ENCODE measurements at places on chromosomes 12 and 14.
A peak's percentile ranks its signal among the peaks of the same experiment; 100 is the strongest.

- DNase-seq: no peak
These were observed 12.0 kb downstream of the EID3 start for GRCh38 chr12:104315326-104316224.

GRCh38 chr12:22700106-22700505, 75.1 kb downstream of the ETNK1 start:
- no peak for DNase-seq

- DNase-seq: no peak
These were observed 36.4 kb downstream of the DNAH10 start for GRCh38 chr12:123798518-123798917.

DNA sequence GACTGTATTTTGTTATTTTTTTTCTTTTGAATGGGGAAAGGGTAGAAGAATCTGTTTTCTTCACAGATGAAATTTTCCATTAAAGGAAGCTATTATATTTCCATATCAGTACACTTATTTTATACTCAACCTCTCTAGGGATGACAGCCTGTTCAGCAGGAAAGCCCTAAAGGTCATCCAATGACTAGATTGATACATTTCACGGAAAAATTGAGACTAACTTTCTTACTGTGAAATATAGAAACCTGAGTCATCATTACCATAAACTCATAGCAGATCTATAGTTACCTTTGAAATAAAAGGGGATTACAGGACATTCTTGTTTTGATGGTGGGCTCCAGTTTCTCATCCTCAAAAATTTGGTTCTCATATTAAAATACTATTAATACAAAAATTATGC, 36.1 kb upstream of the PTCSC3 start:
- no peak for DNase-seq

DNA sequence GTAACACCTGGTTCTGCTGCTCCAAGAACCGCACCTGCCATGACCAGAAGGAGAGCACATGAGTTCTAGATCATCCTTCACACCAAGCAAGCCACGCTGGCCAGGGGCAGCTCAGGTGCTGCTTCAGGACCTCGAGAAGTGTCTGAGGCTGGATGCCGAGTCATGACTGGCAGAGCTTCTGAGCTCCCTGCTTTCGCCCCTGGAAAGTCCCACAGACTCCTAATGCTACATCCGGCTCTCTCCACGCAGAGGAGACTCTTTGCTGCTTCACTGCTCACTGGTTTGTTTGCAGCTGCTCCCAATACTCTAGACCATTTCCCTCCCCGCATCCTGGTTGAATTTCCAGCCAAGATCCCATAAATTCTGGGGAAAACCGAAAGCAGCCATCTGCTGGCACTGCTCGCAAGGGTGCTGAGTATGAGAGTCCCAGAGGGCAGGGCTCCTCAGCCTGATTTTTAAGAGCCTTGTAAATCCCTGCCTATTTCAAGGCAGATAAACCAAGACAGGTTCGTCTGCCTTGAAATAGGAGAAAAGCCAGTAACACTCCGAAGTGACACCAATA, 1.4 kb downstream of the KRT2 start:
- DNase-seq: no peak

- DNase-seq: no peak
These were observed 22.2 kb downstream of the HSD17B6 start for GRCh38 chr12:56785141-56785865.

DNA sequence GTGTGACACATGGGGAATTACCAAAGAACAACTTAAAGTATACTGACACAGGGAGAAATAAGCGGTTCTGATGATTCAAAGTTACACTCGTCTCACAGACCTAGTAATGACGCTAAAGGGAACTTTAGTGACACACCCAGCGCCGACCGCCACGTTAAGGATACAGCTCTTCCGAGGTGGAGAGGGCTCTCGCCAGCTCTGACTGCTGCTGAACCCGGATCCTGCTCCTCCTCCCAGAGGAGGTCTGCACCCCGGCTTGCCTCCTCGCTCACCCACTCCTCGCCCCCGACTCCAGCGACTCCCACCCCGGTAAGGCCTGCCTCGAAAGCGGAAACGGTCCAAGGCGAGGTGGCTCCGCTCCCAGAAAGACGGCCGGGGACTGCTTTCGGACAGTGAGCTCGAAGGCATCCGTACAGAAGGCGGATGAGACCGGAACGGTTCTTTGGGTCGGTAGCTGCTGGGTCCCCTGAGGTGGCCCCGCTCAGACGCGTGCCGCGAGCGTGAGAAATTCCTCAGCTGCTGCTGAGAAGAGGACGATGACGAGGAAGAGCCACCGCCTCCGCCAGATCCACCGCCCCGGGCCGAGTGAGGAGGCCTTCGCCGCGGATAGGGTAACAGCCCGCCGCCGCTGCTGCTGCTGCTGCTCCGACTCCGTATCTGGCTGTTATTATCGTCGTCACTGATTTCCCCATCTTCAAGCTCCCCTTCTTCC, 643 bp downstream of the ZFC3H1 start:
- DNase-seq: peak; percentile 87

- no peak for DNase-seq
These were observed 53.1 kb upstream of the TMEM233 start for GRCh38 chr12:119540476-119540875.

DNA sequence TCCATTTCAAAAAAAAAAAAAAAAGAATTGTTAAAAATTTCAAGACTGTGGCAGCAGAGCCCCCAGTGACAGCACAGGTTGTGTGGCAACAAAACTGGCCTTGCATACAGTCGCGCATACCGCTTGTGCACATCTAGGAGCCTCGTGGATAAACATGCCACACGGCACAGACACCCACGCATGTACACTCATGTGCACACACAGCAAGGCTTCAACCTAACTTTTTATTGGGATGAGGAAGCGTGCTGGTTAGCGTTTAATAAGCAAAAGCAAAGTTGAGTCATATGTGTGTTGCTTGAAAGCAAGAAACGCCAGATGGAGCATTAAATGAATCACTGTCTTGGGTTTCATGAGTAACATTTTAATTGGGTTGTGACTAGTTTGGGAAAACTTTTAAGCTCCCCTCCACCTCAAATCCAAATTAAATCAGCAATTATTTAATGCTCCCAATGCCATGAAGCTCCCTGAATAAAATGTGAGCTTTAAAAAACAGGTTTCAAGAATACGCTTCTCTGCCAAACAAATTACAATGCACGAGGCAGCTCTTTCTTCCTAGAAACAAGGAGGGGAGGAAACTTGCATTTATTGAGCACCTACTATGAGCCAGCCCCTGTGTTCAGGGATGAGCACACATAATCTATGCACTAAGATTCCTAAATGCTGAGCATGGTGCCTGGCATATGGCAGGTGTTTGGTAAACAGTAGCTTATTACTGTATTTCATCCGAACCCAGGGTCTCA, 35.7 kb upstream of the EML1 start:
- no peak for DNase-seq

DNA sequence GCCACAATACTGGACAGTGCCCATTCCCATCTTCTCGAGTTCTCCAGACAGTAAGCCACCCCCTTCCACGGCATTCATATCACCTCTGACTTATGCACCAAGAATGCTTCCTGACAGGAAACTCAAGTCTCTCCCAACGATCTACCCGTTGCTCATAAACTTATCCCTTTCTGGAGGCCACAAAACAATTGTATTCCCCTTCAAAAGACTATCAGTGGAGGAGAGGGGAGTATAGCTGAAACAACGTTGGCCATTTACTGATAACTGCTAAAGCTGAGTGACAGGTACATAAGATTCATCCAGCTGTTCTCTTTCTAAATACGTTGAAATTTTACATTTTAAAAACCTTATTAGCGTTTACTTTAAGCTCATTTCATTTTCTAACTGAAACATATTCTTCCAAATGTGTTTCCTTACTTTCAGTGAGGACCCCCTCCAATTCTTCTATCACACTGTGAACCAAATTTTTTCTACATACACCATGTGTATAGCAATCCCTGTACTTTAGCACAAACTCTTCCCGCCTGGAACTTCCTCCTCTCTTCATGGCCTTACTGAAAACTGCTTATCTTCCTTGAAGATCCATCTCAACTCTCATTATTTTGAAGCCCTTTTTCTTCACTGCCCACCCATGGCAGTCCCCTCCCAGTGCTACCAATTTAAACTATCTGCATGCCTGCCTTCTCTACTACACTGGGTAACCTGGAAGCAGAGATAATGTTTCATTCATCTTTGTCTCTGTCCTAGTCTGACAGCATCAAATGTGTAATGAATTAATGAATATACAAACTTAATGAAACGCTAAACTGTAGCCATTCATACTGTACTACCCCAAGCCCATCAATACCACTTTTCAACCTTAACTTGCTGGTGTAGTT, 28.8 kb downstream of the ATXN2 start:
- no peak for DNase-seq

GRCh38 chr12:66290716-66291200, 11.5 kb upstream of the HELB start:
- no peak for DNase-seq

DNA sequence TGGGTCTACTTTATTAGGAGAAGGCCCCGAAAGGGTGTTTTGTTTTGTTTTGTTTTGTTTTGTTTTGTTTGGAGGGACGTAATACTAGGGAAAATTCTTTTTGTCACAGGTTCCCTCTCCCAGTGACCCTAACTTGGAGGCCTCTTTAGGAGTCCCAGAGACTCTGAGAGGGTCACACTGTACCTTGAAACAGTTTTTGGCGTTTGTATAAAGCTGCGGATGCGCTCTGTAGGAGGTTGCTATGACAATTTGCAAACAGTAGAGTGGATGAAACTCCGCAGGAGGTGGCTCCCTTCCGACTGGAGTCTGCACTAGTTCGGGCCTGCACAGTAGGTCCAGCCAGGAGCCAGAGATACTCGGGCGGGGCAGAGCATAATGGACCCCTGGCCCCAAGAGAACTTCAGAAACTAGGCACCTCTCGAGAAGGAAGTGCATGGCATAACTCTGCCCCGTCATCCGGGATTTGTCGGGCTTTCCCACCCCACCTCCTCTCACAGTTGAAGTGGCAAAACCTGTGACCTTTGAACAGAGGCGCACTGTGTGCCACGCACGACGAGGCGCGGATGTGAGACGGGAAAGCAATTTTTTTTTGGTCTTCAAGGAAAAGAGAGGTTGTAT, 1.3 kb upstream of the DYRK2 start:
- no peak for DNase-seq

GRCh38 chr12:9605483-9605882, 2.2 kb downstream of the KLRB1 start:
- no peak for DNase-seq

GRCh38 chr14:52546318-52546670, 6.0 kb downstream of the TXNDC16 start:
- no peak for DNase-seq

- no peak for DNase-seq
These were observed 171.9 kb downstream of the PRKCH start for GRCh38 chr14:61493239-61493638.
